ENCODE measurements at places on chromosomes 16 and 17. TPM values are rescaled to one million over a fixed set of nuclear protein-coding genes. Genes with fewer than 3 reads are reported as not detected.

The PRMT7 gene
- 35.1 TPM for total RNA-seq

DNA sequence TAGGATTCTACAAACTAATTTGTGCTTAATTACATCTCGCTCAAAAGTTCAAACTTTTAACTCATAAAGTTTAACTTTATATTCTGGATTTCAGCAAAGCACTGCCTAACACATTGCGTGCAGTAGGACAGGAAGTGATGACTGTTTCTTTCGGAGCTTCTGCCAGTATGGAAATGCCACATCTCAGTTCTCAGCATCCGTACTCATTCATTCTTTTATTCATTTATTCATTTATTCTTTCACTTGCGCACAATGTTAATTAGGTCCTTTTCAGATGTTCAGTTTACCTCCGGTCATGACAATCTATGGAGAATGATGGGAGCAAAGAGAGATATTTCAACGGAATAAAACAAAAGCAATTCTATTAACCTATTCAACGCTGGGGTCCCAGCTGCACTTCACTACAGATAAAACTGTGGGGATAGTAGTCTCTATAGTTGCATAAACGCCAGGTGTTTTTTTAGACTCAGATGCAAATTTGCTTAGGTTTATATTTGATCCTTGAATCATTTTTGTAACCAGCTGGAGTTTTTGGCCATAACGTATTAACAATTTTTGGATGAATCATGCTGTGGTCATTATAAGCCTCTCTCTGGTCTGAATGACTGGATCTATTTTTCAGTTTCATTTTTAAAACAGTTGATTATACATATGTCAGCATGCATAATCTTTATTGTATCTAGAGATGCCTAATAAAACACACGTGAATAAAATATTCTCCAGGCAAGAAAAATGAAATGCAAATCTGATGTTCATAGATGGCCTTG, 143.9 kb downstream of the KCNJ2 start:
- no peak for DNase-seq

The CA7 gene
- total RNA-seq: not detected

GRCh38 chr16:74143171-74143570, 153.4 kb upstream of the PSMD7 start:
- no peak for DNase-seq

The BICDL2 gene
- total RNA-seq: 23.9 TPM

- DNase-seq: no peak
Measured at GRCh38 chr16:53085369-53085843, 30.6 kb downstream of the CHD9 start.

DNA sequence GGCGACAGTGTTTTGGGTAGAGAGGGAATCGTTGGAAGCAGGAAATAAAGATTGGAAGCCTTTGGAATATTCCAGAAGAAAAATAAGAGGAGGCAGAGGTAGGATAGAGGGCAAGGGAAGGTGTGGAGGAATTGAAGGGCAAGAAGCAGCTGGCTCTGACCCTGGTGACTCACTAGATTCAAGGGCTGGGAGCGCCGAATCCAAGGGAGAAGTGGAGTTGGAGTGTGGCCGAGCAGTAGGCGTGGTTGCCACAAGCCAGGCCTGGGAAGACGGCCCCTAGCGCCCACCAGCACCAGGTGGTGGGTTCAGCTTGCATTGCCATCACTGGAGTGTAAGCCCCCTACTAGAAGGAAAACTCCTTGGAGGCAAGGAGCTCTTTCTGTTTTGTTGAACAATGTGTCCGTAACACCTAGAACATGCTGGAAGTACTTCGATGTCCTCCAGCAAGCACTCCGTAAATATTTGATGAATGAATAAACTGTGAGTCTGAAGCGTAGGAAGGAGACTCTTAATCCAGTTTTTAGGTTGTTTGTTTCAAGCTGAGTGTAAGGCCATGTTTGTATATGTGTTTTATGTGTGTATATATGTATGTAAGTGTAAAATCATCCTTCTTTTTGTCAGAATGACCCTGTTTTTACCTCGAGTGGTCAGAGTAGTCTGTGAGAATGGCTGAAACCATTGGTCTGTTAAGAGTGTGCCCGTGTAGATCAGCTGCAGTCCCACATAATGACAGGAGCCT, 139.5 kb downstream of the CMIP start:
- DNase-seq: no peak

- no peak for DNase-seq
Measured at GRCh38 chr16:1559446-1559975, 26.0 kb downstream of the TMEM204 start.

All from upper lobe of left lung (tissue), 6 donors.